WTC11 (cell line): ENCODE measurements at places on chromosomes 7 and 10.

DNA sequence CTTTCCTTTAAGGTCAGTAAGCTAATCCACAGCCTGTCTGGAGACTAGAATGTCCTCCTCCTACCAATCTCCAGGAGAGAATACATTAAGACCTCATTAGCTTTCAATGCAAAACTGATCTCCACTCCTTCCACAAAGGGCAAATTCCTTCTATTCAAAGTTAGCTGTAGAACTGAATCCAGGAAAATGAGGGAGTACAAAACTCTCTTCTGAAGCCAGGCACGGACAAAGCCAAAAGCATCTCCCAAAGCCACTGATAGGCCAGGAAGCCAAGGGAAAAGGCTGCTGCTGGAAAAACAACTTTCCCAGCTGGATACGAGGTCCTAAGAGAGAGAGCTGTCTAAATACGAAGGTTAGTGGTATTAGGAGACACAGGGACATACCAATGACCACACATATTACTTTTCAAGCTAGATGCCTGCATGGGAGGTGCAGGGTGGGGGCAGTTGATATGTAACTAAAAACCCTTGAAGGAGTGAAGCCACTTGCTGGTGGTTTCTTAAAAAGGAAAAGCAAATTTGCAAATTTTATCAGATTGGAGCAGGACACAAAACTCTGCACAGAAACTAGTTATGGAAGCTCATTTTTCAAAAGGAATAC is 43.6 kb downstream of the MKX start:
- no peaks in the 10 kb centered on the region for H3K27me3 ChIP-seq
- H3K27ac ChIP-seq = peak overlapping the region; percentile 52
- H3K36me3 ChIP-seq = no peaks in the 10 kb centered on the region
- H3K4me3 ChIP-seq = no peak overlapping the region
- DNase-seq = no peak

DNA sequence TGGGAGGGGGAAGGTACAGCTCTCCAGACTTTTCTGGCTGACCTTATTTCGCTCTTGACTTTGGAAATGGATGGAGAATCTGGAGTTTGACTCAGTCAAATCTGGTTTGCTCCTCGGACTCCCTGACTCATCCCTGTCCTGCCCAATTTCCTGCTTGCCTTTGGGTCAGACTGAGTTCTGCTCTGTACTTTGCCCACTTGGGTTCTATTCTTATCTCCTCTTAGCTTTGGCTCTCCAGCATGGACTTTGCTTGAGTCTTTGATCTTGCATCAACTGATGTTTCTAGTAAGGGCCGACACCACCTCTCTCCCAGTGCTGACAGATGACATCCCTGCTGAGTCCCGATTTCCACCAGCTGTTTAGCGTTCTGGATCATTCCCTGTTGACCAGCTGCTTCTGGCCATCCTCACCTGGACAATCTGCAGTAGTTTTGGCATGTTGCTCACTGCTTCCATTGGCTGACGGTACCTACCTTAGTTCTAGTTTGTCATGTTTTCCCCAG is 335.3 kb downstream of the SUGCT start:
- no peaks in the 10 kb centered on the region for H3K27me3 ChIP-seq
- no peak for DNase-seq
- H3K27ac ChIP-seq = no peak overlapping the region

DNA sequence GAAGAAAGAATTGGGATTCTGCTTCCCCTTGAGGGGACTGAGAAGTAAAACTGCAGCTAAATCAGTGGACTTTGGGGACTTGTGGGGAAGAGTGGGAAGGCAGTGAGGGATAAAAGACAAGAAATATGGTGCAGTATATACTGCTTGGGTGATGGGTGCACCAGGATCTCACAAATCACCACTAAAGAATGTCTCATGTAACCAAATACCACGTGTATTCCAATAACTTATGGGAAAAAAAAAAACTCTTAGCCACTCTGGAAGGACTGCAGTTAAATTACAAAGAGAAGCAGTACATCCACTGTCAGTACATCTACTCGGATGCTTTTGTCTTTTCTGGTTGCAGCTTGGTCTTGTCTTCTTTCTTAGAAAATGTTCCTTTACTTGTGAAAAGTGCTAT is 27.4 kb upstream of the GOT1 start:
- H3K27ac ChIP-seq = no peak overlapping the region
- H3K4me1 ChIP-seq = no peaks in the 10 kb centered on the region; the same call in 1 of the 2 replicates
- no peak for DNase-seq

GRCh38 chr7:157027568-157028198 is 17.2 kb upstream of the MNX1 start:
- H3K36me3 ChIP-seq = no peaks in the 10 kb centered on the region
- H3K4me3 ChIP-seq = no peak overlapping the region
- H3K4me1 ChIP-seq = peaks cover 3% of the 10 kb centered on the region
- H3K27me3 ChIP-seq = peaks cover 70% of the 10 kb centered on the region
- no peak overlapping the region for H3K27ac ChIP-seq
- DNase-seq = no peak

- no peaks in the 10 kb centered on the region for H3K27me3 ChIP-seq
- no peaks in the 10 kb centered on the region for H3K4me1 ChIP-seq
- no peak for DNase-seq
- H3K36me3 ChIP-seq = no peaks in the 10 kb centered on the region
These were observed 78.4 kb upstream of the MEOX2 start for GRCh38 chr7:15764851-15765382.

- H3K4me3 ChIP-seq = no peak overlapping the region
- DNase-seq = no peak
- H3K36me3 ChIP-seq = no peaks in the 10 kb centered on the region
- H3K27me3 ChIP-seq = no peaks in the 10 kb centered on the region
These were observed 159.8 kb downstream of the FOXP2 start for GRCh38 chr7:114574384-114574783.
